ENCODE measurements at places on chromosomes 7 and 10.

- no peak for DNase-seq
Observed at GRCh38 chr7:107809179-107809578, 6.2 kb upstream of the SLC26A3 start.

DNA sequence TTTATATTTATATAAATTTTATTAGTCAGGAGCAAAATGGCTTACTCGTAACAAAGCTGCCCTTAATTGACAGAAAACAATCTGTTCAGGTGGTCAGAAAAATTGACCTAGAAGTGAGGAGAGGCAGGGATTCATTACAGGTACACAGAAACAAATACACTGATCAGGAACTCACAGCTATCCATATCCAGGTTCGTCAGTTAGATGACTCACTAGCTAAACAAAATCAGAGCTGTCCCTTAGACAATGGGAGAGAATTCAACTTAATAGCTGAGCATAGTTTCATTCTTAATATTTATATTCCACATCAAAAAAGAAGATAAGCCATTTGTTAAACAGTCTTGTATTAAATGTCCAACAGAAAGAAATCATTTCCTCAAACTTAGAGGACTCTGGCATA is 41.7 kb downstream of the HYCC1 start:
- no peak for DNase-seq

- DNase-seq, result no peak
Observed at GRCh38 chr7:74443543-74444247, 10.0 kb upstream of the GTF2IRD1 start.

DNA sequence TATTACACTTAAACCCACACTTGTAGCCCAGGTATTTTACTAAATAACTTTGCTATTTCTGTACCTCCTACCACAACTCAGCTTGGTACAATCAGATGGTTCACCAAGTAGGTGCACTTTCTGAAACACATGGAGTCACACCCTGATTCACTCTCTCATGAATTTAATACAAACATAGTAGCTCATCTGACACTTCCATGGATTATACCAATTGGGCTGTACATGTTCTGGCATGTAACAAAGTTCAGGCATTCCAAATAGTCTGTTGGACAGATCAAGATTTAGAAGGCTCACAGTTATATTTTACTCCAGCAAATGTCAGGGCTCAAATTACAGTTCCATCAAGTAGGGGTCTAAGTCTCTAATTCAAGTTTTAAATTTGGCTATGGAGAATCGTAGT is 62.2 kb upstream of the RNF148 start:
- DNase-seq, result no peak
